ENCODE measurements at places on chromosomes 6 and 20. TPM values are rescaled to one million over a fixed set of nuclear protein-coding genes. Genes with fewer than 3 reads are reported as not detected.

The RHAG gene
- total RNA-seq: not detected

The DOK5 gene
- total RNA-seq: not detected

The C4B gene
- 2.2 TPM for total RNA-seq

DNA sequence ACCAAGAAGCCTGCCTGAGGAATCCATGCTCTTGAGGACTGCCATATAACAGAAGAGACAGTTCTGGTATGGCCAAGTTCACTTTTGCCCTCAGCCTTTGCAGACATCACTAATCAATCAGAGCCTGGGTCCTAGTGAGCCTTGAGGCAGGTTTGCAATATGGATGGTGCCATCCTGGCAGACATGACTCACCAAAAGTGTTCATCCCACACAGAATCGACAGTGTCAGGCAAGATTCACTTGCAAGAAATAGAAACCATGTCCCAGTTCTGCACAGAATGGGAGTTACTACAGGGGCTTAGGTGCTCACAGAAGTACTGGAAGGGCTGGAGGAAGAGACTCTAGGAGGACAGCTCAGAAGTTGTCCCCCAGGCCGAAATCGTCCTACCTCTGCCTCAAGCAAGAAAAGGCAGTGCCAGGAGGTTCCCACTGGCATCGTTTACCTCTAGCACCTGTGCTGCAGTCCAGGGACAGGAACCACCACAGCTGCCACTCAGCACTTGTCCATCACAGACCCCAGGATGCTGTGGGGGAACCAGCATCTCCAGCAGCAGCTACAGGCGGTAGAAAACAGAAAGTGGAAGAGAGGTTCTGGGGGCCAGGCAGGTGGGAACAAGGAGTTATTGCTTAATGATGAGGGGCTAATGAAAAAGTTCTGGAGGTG, 42.6 kb upstream of the PHACTR3 start:
- no peaks in the 10 kb centered on the region for H3K36me3 ChIP-seq
- no peak overlapping the region for H3K4me3 ChIP-seq
- H3K27me3 ChIP-seq: peaks cover 51% of the 10 kb centered on the region

DNA sequence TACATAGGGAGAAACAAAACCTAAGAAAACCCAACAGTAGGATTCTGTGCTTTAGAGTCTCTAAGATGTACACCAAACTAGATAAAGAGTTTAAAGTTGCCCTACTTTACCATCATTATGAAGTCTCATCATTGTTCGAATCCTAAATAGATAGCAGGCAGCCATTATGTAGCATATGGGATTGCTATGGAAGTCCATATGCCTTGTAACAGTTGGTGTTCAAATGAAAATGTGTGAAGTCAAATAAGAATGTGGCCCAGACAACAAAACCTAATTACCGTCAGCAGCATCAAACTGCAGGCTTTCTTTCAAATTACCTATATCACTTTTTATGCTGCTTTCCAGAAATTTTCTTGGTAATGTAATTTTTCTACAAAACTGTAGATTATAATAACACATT, 1380.1 kb downstream of the GRIK2 start:
- DNase-seq: no peak
- H3K36me3 ChIP-seq: no peaks in the 10 kb centered on the region
- H3K4me3 ChIP-seq: no peak overlapping the region
- H3K4me1 ChIP-seq: no peaks in the 10 kb centered on the region
